ENCODE measurements at places on chromosomes 7 and 10.

- no peak for DNase-seq
These were observed 536.5 kb downstream of the TNS3 start for GRCh38 chr7:47045207-47046051.

DNA sequence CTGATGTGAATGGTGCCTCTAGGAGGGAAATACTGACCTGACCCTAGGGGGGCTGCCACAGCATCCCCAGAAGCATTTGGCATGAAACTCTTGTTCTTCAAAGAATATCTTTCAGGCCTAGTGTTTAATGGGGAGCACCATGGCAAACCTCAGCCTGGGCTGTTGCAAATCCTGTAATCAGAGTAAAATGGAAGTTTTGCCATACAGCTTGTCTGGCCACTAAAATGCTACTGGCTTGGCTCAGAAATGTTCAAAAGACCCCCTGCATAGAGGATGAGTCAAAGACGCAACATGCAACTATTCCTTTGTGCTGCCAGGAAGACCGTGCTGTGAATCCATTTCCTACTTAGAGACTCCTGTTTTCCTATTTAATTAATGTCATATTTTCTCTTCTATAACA lies 26.7 kb downstream of the HECW1 start:
- no peak for DNase-seq

DNA sequence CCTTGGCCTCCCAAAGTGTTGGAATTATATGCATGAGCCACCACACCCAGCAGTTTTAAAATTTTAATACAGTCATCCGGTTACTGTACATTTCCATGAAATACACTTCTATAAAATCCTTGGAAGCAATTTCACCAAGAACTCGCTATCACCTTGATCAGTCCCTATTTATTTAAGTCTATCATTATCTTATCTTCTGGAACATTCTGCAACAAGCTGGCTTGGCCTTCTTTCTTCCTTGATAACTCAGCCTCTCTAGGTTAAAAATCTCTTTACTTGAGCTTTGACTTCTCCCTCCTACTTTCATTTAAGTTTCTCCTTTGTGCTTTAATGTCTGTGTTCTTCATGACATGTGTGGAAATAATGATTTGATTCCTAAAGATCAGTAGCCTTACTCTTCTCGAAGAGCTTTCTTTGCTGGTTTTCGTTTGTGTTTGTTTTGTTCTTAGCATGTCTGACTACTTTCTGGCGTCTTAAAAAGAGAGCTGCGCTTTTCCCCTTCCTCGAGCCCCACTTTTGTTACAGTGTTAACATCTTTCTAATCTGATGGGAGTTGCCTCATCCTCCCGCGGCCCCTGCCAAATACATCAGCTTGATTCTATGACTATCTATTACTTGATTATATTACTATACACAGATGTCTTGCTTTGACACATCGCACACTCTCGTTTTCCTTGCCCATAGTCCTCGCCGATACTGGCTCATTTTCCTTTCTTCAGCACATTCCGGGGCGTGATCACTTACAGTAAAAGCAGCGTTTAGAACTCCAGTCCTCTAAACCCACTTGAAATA lies 11.1 kb upstream of the CALML5 start:
- no peak for DNase-seq

DNA sequence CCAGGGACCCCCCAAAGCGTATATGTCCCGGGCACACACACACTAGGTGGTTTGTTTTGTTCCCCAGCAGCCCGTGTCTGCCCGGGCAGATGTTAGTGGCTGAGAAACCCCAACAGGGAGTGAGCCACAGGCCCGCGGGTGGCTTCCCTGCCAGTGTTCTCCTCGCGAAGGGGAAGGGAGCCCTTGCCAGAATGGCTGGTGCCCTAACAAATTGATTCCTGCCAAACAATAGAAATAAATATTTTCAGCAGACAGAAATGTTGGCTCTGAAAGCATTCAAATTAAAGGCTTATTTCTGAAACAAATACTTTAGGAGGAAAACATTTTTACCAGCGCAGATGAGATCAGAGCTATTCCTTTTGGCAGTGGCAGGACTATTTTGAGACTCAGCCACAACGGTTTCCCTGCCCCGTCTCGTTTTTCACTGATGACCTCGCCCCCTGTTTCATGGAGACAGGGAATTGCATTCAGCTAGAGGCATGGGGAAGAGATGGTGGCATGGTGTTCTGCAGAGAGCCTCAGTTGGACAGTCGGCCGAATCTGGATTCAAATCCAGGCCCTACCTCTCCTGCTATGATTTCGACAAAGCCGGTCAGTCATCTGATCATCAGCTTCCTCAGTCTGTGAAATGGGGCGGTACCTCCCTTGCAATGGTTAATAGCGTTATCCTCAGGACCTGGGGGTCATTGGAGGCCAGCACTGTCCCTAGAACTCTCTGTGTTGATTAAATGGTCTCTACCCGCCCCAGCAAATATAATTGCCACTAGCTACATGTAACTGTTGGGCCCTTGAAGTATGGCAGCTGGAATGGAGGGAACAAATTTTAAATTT lies 84.5 kb downstream of the CUX1 start:
- DNase-seq: no peak
